ENCODE measurements at places on chromosomes 2 and 18.

DNA sequence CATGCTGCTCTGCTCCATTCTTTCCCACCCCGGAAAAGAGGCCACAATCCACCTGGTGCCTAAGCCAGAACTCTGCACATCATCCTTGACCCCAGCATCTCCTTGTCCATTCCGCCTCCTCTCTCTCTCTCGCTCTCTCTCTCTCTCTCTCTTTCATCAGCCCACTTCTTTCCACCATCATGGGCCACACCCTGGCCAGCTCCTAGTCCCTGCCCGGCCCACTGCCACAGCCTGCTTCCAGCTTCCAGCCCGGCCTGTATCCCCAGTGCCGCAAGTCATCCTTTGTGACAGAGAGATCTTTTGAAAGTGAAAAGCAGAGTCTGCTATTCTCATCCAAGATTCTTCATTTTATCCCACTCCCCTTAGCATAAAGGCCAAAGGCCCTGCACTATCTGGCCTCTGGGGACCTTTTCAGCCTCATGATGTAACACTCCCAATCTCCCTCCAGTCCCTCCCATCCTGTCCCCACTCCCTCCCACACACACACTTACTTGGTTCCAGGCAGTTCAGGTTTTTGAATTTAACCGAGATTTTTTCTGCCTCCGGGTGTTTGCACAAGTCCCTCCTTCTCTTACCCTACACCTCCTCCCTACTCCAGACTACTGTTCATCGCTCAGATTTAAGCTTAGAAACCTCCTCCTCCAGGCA is 214.0 kb downstream of the EN1 start:
- no peak for DNase-seq

- no peak for DNase-seq
Observed at GRCh38 chr18:26376105-26376504, 149.9 kb downstream of the TAF4B start.

DNA sequence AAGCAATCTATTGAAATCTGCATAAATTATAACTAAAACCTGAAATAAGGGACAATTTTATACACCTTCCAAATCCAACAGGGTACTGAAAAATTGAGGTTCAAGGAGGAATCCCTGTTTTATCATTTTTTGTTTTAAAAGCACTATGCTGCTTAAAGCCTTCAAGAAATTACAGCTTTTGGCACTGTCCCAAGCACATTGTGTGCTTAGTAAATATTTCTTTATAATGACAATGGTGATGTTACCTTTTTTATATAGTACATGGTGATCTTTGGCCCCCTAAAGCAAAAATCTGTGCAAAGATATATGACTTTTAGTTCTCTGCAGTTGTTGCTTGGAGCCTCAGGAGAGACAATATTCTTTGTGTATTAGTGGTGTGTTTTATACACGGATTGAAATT is 71.6 kb upstream of the EFEMP1 start:
- no peak for DNase-seq

DNA sequence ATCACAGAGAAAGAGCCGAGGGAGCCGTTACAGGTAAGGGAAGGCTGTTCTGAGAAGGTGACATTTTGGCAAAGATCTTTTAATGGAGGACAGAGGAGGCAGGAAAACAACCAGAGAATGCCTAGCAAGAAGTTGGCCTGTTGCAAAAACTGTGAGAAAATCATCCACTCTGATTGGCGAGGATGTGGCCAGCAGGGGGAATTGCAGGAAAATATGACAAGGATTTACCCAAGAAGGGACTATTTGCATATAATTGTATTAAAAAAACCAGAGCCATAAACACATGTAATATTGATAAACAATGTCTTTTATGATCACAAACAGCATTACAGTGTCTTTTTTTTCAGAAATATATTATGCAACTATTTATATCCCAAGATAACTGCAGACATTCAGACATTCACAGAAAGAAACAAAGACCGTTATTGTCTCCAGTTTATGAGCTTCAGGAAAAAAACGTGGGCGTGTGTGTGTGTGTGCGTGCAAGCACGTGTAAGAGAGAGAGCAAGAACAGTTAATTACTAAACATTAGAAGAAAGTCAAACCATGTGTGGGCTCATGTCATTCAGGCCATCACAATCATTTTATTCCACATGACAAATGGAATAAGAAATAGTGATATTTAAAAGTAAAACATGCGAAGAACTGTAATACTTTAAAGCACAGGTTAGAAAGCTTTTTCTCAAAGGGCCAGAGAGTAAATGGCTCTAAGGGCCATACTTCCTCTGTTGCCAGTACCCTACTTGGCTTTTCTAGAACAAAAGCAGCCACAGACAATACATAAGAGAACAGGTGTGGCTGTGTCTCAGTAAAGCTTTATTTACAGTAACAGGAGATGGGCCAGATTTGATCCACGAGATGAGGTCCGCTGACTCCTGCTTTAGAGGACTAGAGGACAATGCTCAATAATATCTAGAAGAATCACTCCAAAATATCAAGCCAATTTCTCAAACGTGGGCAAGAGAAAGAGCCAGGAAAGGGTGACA is 324.1 kb downstream of the DLGAP1 start:
- no peak for DNase-seq

DNA sequence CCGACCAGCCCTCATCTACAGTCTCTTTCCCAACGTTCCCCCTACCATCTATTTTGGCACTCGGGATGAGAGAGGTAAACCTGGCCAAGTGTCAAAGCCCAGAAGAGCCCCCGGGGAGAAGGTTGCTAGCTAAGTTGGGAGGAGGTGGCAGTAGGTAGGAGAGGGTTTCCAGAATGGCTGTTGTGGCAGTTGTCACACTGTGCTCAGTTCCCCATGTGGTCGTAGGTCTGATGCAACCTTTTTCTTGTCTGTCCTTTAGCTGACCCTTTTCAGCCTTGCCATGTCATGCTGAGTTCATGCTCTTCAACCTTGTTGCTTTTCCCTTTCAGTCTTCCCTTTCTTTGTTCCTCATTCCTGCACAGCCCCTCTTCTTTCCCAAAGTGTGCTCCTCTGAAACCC is 34.5 kb downstream of the TTLL4 start:
- DNase-seq = no peak

- no peak for DNase-seq
Observed at GRCh38 chr2:13240789-13241487, 524.2 kb downstream of the TRIB2 start.
